ENCODE measurements at places on chromosomes 2 and 18.

DNA sequence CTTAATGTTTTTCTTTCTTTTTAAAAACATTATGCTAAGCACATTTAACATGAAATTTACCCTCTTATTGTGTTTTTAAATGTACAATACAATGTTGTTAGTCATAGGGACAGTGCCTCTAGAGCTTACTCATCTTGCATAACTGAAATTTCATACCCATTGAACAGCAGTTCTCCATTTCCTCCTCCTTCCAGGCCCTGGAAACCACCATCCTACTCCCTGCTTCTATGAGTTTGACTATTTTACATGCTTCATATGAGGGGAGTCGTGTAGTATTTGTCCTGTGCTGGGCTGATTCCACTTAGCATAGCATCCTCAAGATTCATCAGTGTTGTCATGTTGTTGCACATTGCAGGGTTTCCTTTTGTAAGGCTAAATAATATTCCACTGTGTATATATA, 92.6 kb downstream of the SPATS2L start:
- no peak for DNase-seq

DNA sequence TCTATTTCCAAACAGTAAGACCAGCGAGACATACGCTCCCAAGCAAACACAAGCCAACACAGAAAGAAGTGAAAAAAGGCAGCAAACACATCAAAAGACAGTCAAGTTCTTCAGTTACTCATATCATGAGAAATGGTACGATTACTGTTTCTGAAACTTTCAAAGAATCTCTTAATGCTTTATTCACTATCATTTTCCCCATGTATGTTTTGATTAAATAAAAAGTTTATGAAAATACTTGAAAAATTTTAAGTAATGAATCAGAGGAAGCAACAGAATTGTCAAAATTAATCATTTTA, 114.9 kb downstream of the HDAC4 start:
- no peak for DNase-seq

- no peak for DNase-seq
Observed at GRCh38 chr2:172177581-172177980, 74.9 kb upstream of the DLX2 start.

- DNase-seq = no peak
Observed at GRCh38 chr2:43482961-43483360, 112.9 kb downstream of the THADA start.

DNA sequence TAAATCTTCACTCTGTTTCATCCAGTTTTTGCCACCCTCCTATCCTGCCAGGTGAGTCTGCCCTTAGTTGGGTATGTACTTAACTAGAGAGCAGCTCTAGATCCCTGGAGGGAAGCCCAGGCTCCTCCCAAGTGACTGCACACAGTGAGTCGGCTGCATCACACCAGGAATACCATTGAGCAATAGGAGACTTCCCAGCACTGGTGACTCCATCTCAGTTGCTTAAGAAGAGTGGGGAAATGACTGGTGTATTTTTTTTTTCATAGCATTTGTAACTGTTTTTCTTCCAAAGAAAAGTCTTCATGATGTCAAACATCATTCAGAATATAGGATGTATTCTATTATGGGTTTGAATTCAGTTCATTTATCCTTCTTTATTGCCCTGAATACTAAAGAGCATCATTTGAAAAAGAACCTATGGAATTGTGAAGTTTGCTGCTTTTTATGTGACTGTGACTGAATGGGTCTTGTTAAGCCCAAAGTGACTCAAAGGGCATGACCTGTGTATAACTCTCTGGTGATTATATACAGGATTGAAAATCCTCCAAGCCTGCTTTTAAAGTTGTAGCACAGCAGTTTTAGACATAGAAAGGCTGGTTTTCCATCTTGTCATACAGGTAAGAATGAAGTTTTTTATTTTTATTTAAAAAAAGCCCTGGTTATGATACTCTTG, 84.3 kb downstream of the MAP3K20 start:
- no peak for DNase-seq

- DNase-seq = no peak
Observed at GRCh38 chr2:19802086-19802841, 99.5 kb downstream of the TTC32 start.

- no peak for DNase-seq
Observed at GRCh38 chr2:25421820-25422411, 80.2 kb upstream of the DNMT3A start.

DNA sequence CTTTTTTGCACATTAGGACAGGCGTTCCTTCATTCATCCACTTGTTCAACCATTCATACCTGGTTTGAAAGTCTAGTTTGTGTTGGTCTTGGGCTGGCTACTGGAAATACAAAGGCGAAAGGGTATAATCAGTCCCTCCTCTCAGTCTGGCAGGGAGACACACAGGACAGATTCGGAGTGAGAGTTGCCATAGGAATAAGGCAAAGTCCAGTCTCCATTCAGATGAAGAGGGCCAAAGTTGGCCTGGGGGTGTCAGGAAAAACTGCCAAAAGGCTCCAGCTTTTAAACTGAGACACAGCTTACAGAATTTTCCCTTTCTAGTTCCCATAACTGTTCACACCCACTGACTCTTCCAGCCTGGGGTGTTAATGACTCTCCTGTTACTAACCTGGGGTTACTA, 96.3 kb upstream of the AQP4 start:
- no peak for DNase-seq

- DNase-seq = no peak
Observed at GRCh38 chr2:144796936-144797335, 277.0 kb upstream of the ZEB2 start.

DNA sequence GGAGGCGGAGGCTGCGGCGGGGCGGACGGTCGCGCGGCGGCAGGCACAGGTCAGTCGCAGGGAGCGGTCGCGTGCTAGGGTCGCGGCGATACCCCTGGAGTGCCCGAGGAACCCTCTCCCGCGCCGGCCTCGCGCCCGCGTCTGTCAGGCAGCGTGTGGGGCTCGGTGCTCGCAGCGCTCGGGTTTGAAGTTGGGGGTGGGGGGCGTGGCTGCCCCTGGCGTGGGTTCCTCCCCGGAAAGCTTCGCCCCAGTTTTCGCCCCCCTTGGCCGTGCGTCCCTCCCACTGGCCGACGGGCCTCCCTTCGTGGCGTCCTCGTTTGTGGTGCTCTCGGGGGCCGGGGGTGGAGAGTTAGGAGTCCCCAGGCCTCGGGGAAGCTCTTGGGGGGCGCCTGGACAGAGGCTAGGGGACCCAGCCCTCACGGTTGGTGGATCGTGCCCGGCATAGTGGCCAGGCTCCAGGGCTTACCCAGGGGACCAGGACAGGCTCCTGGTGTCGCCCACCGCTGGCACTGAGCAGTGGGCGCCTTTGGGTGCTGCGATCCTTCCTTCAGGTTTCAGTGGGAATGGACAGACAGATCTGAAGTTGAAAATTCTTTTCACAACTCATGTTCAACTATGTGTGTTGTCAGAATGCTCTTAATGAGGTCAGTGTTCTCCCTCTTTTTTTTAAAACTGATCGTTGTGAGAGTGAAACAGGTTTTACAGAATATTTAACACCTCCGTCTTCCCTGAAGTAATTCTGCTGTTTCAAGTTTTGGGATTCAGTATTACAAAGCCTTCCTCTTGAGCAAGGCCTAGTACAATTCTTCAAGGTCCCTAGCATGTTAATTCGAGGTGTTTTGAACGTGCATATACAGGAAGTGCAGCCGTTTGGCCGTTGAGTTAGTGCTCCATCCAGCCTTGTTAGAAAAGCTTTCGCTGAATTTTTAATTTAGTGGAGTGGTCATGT, 604 bp downstream of the RALBP1 start:
- DNase-seq = peak; percentile 40

GRCh38 chr18:13070460-13070859, 79.3 kb downstream of the CEP192 start:
- DNase-seq = no peak

DNA sequence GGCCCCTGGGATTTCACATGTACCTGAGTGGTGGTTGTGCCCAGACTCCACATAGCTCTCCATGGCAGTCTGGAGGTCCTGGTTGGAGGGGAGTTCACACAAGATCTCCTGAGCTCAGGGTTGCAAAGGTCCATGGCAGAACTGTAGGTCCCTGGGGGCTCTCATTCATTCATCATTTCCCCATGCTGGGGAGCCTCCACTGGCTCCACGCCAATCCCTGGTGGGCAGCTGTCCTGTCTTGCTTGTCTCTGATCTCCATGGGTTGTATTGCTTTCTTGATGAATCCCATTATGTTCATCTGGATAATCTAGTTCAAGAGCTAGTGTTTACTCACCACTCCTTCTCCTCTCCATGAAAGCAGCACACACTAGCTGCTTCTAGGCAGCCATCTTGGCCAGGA, 42.4 kb downstream of the ZSWIM2 start:
- no peak for DNase-seq

DNA sequence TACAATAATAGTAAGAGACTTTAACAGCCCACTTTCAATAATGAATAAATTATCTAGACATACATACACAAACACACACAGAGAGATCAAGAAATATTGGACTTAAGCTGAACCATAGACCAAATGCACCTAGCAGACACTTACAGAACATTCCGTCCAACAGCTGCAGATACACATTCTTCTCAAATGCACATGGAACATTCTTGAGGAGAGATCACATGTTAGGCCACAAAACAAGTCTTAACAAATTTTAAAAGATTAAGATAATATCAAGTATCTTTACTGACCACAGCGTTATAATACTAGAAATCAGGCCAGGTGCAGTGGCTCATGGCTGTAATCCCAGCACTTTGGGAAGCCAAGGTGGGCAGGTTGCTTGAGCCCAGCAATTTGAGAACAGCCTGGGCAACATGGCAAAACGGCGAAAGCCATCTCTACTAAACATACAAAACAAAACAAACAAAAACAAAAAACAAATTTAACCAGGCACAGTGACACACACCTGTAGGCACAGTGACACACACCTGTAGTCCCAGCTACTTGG, 7.4 kb downstream of the CERKL start:
- DNase-seq = no peak

DNA sequence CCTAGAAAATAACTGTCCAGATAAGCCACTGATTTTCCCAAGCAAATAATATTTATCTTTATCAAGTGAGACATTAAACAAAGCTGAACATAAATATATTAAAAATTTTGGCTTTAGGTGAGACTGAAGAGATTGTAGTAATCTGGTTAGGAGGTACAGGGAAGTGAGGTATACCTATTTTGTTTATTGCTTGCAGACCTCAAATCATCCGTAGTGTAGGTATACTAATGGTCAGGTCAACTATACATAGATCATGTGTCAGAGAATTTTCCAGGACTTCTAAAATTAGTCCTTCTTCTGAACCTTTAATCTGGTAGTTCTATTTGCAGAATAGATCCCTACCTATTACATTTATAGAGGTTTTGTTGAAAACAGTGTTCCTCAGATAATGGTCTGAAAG, 41.5 kb downstream of the SP140 start:
- no peak for DNase-seq

- no peak for DNase-seq
Observed at GRCh38 chr18:39635966-39636365, 2070.4 kb upstream of the CELF4 start.

DNA sequence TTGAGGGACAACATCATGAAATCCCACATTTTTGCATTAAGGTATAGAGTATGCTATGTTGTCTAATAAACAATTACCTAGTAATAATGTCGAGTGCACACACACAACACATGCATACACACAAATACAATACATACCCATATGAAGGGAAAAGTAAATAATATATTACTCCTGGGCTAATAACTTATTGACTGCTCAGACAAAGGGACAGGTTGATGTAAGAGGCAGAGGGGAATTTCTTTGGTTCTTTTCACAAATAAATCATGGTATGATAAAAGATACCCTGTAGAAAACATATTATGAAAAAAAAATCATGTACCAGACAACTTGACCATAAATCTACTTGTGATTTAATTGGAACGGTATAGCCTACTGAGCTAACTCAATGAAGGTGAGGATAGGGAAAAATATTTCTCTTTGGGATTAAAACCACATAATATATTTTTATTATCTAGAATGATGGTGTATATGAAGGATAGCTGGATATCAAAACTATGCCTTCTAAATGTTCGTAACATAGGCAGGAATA, 398.7 kb upstream of the LRRTM4 start:
- DNase-seq = no peak

GRCh38 chr18:35002120-35002519, 39.1 kb upstream of the MAPRE2 start:
- no peak for DNase-seq

DNA sequence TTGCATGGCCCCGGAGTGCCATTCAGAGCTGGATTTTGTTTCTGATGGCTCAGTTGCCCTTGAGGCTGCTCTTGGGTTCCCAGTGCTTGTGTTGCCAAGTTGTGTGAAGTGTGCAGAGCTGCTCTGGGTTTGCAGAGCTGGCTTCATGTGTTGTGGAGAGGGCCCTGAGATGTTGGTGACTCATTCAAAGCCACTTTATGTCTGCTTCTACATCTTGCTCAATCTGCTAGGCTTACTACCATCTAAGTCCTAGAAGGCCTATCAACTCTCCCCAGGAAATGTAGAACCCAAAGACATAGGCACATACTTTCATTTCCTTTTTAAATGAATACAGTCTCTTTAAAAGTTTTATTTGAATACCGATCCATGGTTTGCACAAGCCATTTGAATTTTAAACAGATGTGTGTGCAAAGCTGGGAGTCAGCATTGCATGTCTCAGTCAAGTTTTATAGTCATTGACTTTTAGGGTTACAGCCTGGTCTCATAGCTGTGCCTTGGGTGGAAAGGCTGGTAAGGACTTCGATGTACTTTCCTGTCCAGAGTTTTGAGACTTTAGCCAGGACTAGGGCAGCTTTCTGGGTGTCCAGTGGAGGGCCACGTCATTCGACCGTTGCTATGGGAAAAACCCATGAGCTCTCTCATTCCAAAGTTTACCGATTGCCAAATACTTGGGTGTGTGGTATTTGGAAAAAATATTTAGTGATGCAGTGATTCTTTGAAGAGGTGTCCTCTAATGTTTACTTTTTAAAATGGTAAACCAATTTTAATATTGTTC, 105.0 kb downstream of the LTBP1 start:
- no peak for DNase-seq

GRCh38 chr2:30714811-30715709, 92.2 kb downstream of the CAPN13 start:
- no peak for DNase-seq

DNA sequence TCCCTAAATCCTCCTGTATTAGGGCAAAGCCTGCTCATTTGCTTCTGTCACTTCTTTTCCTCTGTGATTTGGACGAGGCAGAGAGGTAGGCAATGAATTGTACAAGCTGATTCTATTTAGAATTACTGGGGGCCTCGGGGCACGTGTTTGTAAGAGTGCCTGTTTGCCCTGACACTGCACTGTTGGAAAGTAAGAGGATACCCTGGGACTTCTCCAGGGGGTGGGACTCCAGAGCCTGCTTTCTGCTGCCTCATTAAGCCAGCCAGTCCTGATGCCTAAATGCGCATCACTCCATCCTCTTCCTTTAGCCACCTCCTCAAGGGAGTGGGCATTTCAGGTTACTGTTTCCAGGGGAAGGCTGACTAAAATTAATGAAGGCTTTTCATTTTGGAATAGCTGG, 134.3 kb downstream of the TDRD15 start:
- no peak for DNase-seq

- DNase-seq = no peak
Observed at GRCh38 chr2:229955663-229956062, 33.4 kb downstream of the FBXO36 start.

DNA sequence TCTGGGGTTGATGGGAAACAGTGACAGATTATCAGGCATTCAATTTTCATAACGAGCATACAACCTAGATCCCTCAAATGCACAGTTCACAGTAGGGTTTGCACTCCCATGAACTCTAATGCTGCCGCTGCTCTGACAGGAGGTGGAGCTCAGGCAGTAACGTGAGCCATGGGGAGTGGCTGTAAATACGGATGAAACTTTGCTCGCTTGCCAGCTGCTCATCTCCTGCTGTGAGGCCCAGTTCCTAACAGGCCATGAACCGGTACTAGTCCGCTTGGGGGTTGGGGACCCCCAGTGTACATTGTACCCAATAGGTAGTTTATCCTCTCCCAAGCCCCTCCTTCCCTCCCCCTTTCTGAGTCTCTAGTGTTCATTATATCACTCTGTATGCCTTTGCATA, 94.6 kb downstream of the PTH2R start:
- DNase-seq = no peak

All from activated T-helper 1 cell treated with anti-CD3 and anti-CD28 coated beads, Interleukin-2, amount 50 U/mL, for 16 hours (primary cell).